ENCODE measurements at places on chromosomes 3 and 15.
A peak's percentile ranks its signal among the peaks of the same experiment; 100 is the strongest.

DNA sequence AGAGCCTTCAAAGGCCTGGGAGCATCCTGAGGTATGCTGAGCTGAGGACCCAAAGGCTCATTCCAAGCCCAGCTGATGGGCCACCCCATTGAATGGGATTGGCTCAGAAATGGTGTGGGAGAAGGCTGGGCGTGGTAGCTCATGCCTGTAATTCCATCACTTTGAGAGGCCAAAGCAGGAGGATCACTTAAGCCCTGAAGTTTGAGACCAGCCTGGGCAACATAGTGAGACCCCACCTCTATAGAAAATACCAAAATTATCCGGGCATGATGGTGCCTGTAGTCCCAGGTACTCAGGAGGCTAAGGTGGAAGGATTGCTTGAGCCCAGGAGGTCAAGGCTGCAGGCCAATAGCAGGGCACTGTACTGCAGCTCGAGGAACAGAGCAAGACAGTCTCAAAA, 43.8 kb upstream of the ADAMTSL3 start:
- no peak for DNase-seq

GRCh38 chr15:67083135-67083762, 17.8 kb downstream of the SMAD3 start:
- DNase-seq, result no peak

DNA sequence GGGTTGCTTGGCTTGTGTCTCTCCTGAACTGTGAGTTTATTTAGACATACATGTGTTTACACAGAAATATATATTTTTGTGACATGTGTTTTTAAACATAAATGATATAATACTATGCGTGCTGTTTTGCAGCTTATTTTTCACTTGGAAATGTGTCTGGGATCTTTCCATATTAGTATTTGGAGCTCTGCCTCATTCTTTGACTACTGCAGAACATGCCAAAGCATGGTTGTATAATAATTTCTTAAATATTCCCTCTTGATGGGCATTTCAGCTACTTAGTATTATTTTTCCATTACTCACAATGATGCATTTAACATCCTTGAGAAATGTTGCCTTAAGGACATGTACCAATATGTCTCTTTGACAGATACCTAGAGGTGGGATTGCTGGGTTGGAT, 19.5 kb downstream of the ANAPC13 start:
- no peak for DNase-seq

DNA sequence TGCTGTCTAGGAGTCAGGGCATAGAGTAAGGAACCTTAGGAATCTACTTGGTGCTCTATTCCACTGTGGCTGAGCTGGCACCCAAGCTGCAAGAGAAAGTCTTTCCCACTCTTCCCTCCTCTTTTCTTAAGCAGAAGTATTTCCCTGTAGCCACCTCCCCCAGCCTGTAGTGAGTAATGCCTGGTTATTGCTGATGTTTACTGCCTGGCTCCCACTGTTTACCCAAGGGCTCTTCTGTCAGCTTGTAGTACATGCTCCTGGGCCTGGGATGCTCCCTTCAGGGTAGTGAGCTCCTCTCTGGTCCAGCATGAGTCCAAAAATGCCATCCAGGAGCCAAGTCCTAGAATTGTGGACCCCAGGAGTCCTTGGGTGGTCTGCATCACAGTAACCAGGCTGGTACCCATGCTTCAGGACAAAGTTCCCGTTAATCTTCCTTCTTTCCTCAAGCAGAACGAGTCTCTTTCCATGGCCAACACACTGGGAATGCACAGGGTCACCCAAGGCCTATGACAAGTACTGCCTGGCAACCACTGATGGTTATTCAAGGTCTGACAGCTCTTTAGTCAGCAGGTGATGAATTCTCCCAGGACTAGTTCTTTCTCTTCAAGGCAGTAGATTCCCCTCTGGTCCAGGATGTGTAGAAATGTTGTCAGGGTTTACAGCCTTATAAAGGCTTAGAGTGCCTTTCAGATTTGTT, 17.6 kb downstream of the GALK2 start:
- DNase-seq, result no peak

DNA sequence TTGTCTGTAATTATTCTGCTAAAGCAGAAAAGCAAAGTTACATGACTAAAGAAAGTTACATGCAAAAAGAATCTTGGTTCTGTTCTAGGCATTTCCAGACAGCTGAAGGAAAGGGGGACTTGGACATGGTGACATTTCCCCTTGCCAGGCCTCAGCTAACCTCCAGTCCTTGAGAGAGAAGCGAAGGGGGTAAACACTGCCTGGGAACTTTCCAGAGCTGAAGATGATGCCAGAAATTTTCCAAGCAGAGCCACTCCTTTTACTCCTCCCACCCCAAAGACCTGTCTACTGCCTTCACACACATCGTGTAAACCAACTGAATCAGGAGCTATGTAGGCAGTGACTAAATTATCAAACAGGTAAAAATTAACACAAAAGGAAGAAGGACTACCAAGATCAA, 5.4 kb downstream of the MEX3B start:
- no peak for DNase-seq

DNA sequence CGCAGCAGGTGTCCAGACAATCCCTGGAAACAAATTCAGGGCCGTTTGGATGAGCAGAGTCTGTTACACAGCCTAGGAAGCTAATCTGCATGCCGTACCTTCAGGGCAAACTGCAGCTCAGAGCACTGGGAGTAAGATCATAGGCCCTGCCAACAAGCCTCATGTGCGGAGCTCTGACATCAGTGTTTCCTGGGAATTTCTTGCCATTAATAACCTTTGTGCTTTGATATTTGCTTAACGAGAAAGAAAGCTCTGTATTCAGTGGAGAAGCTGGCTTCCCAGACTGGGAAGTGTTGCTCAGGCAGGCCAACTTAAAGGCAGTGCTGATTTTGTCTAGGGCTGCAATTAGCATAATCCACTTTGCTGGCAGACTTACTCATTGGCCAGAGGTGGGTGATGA, 116.1 kb upstream of the KLHL25 start:
- peak; percentile 79 for DNase-seq
